Activated CD4-positive, alpha-beta T cell treated with anti-CD3 and anti-CD28 coated beads, Interleukin-2, amount 50 U/mL, for 1 hour (primary cell): ENCODE measurements at places on chromosomes 2 and 18.

DNA sequence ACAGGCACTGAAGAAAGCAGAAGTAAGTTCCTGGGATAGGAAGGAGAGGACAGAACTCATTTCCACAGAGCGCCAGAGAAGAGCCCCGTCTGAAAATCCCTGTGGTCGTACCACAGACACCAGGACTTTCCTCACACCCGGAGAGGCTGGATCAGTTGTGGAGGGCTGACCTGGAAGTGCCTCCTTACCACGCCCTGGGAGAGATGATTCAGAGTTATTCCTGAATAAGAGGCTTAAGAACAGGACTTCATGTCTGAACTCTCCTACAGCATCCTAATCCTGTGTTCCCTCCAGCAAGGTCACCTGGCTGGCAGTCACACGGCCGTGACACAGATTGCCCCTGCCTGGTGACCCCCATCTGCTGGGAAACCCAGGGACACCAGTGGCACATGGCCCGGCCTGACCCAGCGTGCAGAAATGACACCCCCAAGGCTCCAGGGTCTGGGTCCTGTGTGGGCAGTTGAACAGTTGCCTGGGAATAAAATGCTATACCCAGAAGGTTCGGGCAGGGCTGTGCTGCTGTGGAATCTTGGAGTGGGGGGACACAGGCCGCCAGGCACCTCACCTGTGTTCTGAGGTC lies 105.9 kb downstream of the PXDN start:
- no peak for DNase-seq

DNA sequence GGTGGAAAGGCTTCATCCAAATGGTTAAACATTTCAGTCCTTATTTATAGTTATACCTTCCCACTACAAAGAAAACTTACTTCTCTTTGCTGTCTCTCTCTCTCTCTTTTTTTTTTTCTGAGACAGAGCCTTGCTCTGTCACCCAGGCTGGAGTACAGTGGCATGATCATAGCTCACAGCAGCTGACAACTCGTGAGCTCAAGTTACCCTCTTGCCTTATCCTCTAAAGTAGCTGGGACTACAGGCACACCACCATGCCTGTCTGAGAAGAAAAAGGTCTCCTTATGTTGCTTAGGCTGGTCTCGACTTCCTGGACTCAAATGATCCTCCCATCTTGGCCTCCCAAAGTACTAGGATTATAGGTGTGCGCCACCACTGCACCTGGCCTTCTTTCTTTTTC lies 32.3 kb upstream of the OLA1 start:
- DNase-seq, result no peak

- no peak for DNase-seq
Measured at GRCh38 chr18:8747440-8747937, 42.1 kb downstream of the MTCL1 start.

GRCh38 chr18:26764586-26764985 lies 100.9 kb downstream of the AQP4 start:
- no peak for DNase-seq

DNA sequence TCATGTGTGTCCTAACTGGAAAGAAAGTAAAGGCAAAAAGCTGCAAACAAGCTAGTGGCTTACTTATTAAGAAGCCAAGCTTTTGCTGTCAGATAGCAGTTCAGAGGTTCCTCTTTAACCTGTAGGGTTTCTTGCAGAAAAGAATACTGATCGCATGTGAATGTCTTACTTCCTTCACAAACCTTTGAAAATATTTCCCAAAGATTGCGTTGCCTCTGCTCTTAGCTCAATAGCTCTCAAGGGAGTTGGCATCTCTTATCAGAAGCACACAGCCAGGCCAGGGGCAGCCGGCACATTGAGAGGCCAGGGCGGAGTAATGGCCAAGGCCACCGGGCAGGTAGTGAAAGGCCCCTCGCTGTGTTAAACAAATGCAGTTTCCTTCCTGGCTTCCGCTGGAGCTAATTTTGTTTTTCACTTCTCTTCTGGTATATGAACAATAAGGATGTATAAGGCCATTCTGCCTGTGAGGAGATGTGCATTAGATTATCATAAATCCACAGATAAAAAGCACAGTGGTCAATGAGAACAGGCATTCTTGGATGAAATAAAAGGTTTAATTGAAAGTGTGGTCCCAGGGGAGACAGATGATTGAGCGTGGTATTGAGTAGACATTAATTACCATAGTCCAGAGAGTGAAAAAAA lies 542.4 kb upstream of the NRP2 start:
- DNase-seq, result no peak

DNA sequence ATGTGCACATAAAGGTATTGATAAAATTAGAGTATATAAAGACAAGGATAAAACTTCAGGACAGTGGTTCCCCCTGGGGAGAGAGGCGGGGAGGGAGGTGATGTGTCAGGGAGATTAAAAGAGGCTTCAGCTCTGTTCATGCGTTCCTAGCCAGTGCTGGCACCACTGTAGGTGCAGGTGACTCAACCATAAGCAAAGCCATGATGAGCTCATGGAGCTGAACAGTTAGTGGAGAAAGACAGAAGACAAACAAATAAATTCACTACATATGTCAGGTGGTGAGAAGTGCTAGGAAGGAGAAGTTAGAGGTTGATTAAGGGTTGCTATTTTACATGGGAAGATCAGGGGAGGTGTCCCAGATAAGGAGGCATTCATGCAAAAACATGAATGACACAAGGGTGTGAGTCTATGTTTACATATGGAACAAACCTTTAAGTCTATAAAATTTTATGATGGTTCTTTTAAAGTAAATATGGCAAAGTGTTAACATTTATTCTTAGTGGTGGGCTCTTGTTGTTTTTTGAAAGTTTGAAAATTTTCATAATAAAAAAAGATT lies 136.0 kb downstream of the ANKRD44 start:
- no peak for DNase-seq

GRCh38 chr2:201675454-201675853 lies 23.0 kb downstream of the MPP4 start:
- DNase-seq, result no peak

GRCh38 chr2:101688261-101688660 lies 9.2 kb upstream of the MAP4K4 start:
- no peak for DNase-seq

DNA sequence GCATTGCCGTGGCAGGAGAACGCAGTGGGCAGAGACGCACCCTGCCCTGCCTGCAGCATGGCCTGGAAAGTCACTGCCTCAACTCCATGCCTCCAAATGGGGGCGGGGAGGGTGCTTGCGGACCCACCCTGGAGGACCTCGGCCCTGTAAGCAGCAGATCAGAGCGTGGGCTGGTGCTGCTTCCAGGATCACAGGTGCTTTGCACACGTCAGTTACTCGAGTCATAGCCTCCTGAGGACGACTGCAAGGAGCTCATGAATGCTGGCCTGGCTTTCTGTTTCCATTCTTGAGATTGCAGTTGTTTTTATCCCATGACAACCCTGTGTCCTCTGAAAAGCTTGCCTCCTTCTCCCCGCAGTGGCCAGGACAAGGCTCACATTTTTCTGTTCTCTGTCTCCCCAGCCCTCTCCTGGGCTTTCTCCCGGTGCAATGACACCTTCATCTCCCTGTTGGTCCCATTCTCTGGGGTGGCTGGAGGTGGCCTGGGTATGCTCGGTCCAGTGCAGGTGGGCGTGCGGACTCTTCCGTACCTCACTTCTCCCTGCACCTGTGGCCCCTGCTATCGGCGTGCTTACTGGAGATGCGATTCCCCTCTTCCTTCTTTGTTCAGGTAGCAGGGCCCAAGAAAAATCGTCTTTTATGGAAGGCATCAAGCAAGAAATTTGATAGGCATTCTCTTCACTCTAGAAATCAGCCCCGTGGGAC lies 208.0 kb downstream of the GBX2 start:
- no peak for DNase-seq

DNA sequence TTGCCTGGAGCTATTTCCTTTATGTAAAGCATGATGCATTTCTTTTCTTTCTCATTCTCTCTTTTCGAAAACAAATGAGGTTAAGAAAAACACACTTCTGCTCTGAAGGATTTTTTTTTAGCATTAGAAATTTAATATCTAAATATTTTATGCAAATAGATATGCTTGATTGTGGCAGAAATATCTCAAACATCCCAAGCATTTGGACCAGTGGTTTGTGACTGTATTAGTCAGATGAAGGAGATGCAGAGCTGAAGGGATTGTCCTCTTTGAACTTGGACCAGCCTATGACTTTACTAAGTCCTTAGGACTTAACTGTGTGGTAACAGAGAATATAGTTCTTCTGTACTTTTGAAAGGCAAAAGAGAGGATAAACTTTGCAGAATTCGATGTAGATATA lies 335.9 kb upstream of the NT5C1B start:
- no peak for DNase-seq

GRCh38 chr2:239163688-239164334 lies 237.0 kb downstream of the HDAC4 start:
- DNase-seq, result no peak

DNA sequence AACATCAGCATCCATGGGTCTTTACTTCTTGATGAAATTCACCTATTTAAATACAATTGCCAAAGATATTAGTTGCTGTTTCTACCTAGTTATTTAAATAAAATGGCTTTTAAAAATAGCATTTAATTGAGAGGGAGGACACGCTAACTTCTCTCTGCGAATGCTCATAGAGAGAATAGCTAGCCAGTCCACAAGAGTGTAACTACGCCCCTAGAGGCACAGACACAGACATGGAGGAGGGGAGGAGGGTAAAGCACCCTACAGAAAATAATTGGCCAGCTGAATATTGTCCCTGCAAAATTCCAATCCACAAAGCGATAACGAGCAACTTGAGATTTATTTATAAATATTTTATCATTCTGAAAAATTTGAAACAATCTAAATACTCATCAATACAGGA lies 97.0 kb upstream of the PAPOLG start:
- no peak for DNase-seq

DNA sequence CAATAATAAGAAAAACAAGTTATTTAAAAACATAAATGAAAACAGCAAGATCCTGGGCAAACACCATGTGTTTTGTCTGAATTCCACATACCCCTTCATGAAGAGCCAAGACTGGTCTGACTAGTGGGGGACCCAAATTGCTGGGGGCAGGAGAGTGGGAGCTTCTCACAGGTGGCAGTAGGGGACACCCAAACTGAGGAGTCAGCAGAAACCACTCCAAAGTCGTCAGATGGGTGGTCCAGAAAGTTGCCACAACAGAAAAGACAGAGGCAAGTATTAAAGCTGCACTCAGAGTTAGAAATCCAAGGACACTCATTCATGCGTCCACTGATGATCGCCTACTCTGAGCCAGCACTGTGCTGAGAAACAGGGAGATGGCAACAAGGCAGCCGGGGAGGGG lies 12.3 kb upstream of the LCLAT1 start:
- DNase-seq, result no peak

GRCh38 chr2:187505065-187505672 lies 49.1 kb downstream of the TFPI start:
- no peak for DNase-seq

DNA sequence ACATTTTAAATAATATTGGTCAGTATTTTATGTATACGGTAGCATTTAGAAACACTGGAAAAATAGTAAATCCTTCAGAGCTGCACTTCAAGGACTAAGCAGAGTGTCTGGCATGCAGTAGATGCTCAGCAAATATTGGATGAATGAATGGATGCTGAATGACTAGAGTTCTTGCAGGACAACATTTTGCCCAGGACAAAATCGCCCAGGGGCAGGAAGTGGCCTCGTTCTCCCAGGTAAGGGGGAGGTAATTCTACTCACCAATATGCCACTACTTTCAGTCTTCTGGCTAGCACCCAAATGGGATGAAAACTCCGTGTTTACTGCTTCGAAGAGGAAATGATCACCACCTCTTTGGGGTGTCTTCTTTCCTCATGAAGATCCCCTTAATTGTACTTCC lies 4.0 kb upstream of the DGUOK start:
- no peak for DNase-seq

DNA sequence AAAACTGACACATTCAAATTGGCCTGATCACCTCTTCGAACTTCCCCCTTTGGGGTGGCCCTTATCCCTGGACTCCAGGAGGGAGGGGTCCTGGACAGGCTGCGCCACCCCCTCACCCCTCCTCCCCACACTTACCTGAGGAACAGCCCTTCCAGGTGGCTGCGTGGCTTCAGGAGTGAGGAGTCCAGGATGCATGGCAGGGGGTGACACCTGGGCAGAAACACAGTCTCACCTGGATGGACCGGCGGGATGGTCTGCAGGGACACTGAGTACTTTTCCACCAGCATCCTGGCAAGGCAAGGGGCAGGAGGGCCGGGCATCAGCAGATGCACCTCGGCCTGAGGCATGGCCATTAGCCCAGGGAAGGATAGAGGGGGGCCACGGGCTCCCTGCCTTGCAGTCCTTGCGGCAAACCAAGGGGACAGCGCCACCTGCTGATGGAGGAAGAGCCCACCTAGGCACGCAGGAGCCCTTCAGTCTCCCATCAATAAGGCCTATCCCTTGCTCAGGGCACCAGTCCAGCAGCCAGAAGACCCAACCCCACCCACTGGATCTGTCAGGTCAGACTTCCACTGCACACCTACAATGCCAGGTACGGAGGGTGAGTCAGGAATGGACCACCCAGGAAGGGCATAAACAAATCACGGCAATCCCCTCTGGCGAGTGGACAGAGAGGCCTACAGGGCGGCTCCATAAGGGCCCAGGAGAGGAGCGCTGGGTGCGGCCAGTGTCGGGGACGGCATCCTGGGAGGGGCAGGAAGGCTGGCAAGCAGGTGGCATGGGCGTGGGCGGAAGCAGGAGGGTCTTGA lies 26.0 kb downstream of the FAM178B start:
- peak; percentile 86 for DNase-seq
